ENCODE measurements at places on chromosomes 12 and 14.

DNA sequence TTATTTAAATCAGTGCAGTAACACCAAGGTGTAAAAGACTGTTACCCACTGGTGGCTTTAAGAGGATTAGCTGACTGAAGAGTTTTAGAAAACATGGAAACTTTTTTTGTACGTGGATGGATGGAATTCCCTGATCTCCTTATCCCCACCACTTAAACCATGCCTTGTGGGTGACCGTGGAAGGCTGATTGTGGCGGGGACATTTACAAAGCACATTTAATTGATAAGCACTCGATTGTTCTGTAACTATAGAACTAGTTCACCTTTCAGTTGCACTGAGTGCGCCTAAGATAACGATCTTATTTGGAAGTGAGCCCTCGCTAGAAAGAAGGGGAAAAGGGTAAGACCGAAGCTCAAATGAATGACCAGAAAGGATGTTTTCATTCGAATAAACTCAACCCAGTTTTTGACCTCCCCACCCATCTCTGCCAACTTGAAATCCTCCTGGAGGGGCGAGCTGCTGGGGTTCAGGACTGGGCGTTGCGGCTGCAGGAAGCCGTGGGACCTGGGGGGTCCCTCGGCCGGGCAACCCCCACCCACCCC is 688 bp upstream of the RASSF3 start:
- peak; percentile 33 for DNase-seq

DNA sequence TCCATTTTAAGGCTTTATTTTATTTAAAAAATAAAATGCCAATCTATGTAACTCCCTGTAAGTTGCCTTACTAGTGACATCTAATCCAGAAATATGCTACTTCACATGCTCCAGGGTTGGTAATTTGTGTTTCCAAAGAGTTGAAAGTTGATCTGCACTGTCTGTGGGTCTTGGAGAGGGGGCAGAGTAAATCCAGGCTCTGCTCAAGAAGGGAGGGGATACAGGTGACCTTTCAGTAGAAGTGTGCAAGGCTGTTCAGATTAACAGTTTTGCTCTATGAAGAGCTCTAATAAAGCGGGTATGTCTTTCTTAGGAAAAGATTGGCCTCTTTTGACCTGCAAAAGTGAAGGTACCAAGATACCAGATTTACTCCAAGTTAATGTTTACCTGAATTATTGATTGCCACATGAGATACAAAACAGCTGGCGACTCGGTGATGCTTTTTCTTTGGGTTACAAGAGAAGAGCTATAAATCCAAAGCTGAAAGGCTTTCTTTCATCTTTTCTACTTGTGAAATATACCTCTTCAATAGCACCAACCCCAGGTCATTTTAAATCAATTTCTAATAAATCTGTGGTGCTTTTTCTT is 75.6 kb upstream of the FLRT2 start:
- DNase-seq = no peak

GRCh38 chr12:126811391-126811790 is 1455.6 kb upstream of the TMEM132C start:
- no peak for DNase-seq

DNA sequence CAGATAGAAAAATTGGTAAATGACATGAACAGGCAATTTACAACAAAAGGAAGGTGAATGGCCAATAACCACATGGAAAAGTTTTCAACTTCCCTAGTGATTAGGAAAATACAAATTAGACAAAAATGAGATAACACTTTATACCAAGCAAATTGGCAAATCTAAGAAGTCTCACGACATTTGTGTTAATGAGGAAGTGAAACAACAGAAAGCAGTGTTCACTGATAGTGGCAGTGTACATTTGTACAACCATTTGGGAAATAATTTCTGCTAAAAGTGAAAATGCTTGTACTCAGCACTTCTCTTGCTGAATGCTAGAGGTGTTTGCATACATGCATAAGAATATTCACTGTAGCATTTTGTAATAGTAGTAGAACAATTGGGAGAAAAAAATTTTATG is 126.6 kb downstream of the LLPH start:
- no peak for DNase-seq

DNA sequence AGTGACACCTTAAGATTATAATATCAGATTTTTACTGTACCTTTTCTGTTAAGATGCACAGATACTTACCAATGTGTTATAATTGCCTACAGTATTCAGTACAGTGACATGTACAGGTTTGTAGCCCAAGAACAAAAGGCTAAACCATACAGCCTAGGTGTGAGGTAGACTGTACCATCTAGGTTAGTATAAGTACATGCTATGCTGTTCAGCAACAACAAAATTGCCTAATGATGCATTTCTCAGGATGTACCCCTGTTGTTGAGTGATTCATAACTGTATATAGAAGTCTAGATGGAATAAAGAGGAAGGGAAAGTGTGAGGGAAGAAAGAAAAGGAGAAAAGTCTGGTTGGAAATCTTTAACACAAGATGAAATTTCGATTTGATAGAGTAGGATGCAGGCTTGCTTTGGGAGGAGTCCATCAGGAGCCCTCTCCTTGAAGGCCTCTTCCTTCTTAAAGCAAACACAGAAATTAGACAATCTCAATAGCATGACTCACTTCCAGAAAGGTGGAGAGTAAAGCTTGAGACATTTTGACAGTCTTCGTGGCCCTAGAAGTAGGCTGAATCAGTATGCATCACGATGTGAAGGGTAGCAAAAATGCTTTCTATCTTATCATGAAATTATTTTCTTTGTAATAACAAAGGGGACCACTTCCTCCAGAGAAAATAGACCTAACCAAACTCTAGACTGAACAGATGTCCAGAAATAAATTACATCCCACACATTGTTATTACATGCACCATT is 191.5 kb downstream of the SYT1 start:
- peak; percentile 88 for DNase-seq

DNA sequence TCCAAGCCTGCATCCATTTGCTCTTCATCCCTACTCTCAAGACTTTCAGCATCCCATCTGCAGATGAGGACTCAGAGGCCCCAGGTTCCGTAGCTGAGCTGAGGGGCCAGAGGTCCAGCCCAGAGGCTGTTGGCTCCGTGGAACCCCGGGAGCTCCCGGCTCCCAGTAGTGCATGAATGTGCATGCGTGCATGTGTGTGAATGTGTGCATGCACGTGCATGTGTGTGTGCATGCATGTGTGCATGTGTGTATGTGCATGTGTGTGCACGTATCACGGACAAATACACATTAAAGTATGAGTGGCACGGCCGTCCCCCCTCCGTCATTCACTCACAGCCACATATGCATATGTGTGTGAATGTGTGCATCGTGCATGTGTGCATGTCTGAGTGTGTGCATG is 149.9 kb downstream of the KIF26A start:
- DNase-seq = no peak

- DNase-seq = no peak
Measured at GRCh38 chr12:27988594-27989233, 16.2 kb upstream of the PTHLH start.

DNA sequence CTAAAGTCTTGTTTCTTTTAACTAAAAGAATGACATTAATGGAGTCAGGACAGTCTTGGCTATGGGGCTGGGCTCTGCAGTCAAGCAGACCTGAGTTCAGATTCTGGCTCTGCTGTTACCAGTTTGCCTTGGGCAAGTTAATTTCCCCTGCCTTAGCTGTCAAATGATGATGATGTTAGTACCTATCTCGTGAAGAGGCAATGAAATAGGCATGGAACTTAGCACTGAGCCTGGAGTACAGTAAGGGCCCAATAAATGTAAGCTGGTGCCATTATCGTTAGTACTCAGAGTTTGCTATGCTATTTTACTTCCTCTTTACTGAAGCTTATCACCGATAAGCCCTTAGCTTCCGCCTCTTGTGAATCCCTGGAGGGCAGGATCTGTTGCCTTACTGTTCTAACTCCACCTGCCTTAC is 8.5 kb downstream of the FBXW8 start:
- DNase-seq = no peak

DNA sequence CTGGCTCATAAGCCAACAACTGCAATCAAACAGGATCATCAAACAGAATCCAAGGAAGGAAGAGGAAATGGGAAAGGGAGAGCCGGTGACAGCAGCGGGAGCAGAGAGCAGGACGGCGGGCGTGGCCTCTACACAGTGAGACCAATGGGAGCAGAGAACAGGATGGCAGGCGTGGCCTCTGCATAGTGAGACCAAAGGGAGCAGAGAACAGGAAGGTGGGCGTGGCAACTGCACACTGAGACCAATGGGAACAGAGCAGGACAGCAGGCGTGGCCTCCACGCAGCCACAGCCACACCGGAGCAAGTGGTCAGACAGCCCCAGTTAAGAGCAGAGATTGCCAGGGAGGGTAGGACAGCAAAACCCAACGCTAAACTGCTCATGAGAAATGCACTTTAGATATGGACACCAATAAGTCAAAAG is 16.4 kb downstream of the LRCOL1 start:
- peak; percentile 97 for DNase-seq

DNA sequence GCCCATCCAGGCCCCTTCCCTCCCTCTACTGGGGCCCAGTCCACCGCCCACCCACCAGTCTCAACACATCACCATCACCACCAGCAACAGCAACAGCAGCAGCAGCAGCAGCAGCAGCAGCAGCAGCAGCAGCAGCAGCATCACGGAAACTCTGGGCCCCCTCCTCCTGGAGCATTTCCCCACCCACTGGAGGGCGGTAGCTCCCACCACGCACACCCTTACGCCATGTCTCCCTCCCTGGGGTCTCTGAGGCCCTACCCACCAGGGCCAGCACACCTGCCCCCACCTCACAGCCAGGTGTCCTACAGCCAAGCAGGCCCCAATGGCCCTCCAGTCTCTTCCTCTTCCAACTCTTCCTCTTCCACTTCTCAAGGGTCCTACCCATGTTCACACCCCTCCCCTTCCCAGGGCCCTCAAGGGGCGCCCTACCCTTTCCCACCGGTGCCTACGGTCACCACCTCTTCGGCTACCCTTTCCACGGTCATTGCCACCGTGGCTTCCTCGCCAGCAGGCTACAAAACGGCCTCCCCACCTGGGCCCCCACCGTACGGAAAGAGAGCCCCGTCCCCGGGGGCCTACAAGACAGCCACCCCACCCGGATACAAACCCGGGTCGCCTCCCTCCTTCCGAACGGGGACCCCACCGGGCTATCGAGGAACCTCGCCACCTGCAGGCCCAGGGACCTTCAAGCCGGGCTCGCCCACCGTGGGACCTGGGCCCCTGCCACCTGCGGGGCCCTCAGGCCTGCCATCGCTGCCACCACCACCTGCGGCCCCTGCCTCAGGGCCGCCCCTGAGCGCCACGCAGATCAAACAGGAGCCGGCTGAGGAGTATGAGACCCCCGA is 6.8 kb upstream of the RNU7-1 start:
- DNase-seq = no peak

DNA sequence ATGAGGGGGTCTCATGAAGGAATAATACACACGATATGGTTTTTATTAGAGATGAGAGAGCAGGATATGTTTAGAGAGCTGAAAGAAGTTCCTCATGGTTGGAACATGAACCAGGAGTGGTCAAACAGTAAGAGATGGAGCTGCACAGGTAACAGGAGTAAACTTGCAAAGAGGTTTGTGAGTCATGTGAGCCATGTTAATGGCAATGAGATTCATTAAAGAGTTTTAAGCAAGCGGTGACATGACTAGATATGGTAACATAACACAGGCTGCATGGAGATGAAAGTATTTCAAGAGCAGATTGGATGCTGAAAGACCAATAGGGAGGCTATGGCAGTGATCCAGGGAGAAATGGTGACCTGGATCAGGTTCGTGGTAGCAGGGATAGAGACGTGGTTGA is 62.6 kb upstream of the SSTR1 start:
- no peak for DNase-seq

DNA sequence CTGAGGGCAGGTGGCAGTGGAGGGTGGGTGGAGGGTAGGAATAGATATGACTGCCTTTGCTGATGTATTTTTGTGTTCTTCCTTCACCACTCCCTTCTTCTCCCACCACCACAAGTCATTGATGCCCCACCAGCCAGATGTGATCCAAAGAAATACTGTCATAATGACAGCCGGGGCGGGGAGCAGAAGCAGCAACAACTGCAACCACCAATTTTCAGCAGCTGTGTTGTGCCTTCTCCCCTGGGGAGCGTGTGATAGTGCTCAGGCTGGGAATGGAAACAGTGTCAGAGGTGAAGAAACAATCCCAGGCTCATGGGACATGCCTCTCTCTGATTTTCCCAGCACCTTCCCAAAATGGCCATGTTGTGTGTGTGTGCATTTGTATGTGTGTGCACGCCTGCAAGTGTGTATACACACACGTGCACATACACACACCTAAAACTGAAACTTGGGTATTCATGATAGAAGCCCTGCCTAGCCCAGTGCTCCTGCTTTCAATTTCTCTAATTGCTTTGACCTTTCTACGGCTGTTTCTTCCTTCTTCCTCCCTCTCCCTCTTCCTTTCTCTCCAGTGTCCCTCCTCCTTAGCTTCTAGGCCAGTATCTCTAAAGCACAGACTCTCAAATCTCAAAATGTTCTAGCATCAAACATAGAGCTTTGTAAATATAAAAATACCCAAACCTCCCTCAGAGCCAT is 299.2 kb upstream of the FKBP4 start:
- DNase-seq = no peak

GRCh38 chr14:51869411-51870100 is 9.1 kb downstream of the GNG2 start:
- no peak for DNase-seq

GRCh38 chr14:103555559-103556337 is 6.7 kb downstream of the BAG5 start:
- no peak for DNase-seq

DNA sequence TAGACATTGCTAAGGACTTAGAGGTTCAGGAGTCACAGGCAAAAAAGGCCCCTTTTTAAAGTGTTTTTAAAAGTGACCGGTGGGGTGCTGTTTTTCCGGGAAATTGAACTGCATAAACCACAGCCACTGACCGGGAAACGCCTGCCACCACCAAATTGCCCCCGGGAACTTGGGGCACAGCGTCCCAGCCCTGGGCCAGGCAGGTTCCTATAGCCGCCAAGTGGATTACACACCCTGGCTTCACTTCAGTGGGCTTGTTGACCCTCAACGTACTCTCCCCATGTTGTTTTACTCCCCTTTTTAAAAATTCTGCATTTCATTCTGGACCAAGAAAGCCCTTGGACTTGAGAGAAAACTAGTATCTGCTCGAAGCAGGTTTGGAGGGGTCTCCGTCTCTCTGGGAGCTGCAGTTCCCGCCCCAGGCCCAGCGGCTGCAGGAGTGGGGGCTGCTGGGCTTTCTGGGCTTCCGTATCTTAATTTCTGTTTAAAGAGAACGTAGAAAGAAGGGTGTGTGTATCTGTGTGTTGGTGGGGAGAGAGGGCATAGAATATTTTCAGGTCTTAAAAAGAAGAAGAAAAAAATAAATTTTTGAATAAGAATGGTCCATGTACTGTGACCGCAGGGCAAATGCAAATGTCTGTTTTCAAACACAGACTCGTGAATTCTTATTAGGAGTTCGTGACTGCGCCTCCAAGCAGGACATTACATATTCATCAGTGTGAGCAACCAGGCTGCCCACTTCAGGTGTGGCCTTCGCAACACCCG is 82.9 kb downstream of the PAPOLA start:
- DNase-seq = no peak

- peak; percentile 42 for DNase-seq
Measured at GRCh38 chr12:48489012-48489411, 6.7 kb downstream of the C12orf54 start.

- DNase-seq = no peak
Measured at GRCh38 chr12:29578731-29579130, 81.2 kb upstream of the OVCH1 start.

Measured in NCI-H226 (cell line).